Chondrocyte (in vitro differentiated cells): ENCODE measurements at places on chromosomes 1 and 21. TPM values are rescaled to one million over a fixed set of nuclear protein-coding genes. Genes with fewer than 3 reads are reported as not detected.

DNA sequence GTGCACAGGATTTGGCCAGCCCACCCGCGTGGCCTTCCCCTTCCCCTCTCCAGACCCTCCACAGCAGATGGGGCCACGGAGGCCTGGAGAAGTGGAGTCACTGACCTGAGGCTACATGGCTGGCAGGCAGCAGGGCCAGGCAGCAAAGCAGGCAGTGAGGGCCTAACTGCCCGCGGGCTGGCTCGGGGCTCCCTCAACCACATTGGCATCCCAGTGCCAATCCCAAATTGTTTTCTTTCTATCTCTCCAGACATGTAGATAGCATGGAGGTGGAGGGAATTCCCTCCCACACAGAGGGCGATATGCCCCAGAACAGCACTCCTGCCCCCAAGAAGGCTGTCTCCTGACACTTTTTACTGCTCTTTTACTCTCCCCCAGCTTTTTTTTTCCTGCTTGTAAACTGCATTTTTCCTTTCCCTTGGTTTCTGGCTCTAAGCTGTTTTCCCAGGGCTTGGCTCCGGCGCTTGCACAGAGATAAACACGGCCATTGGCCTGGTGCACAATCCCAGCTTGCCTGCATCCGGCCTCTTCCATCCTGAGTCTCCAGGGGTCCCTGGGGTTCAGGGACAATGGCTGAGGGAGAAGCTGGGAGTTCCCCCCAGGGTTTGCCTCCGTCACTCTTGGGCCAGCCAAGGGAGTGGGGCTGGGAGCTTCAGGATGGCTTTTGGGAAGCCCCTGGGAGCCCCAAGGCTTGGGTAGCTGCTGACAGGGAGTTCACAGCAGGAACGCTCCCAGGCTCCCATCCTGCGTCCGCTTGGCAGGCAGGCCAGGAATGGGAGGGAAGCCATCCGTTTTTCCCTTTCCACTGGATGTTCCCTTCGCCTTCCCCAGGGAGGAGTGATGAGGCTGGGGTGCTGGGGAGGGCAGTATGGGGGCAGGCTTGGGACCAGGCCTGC is 7.0 kb downstream of the EPHX1 start:
- peaks cover 60% of the 10 kb centered on the region for H3K4me1 ChIP-seq
- no peaks in the 10 kb centered on the region for H3K27me3 ChIP-seq
- H3K36me3 ChIP-seq = peaks cover under 1% of the 10 kb centered on the region
- no peak for DNase-seq

CD101 gene
- total RNA-seq = 0.79 to 1.4 TPM (median 1.0 TPM) in 3 replicates

DNA sequence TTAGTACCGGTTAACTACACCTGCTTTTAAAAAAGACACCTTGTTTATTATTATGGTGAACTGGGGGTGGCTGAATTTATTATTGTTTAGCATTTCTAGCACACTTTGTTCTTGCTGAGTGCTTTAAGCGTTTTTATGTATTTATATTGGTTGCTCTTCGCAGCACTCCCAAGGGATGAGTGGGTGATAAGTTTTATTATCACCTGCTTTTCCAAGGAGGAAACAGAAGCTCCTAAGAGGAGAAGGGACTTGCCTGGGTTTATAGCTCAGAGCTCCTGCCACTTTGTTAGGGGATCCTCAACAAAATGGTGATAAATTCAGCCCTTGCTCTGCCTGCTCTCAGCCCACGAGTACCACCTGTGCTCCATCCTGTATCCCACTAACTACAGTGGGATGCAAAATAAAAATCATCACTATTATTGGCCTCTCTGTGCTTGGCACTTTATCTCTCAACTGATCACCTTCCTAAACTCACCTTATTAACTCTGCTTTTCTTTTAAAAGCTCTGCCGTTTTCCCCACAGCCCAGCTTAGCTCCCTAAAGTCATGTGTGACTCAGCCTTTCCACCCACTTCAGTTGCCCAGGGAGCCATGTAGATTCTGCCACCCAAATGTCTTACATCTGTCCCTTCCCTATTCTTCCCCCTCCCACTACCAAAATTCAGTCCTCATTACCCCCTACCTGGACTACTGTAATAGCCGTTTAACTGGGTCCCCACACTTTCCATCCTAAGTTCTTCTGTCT is 44.5 kb downstream of the BCL9 start:
- no peak for DNase-seq
- H3K36me3 ChIP-seq = no peaks in the 10 kb centered on the region
- H3K27ac ChIP-seq = no peak overlapping the region
- H3K4me1 ChIP-seq = peaks cover 7% of the 10 kb centered on the region

DNA sequence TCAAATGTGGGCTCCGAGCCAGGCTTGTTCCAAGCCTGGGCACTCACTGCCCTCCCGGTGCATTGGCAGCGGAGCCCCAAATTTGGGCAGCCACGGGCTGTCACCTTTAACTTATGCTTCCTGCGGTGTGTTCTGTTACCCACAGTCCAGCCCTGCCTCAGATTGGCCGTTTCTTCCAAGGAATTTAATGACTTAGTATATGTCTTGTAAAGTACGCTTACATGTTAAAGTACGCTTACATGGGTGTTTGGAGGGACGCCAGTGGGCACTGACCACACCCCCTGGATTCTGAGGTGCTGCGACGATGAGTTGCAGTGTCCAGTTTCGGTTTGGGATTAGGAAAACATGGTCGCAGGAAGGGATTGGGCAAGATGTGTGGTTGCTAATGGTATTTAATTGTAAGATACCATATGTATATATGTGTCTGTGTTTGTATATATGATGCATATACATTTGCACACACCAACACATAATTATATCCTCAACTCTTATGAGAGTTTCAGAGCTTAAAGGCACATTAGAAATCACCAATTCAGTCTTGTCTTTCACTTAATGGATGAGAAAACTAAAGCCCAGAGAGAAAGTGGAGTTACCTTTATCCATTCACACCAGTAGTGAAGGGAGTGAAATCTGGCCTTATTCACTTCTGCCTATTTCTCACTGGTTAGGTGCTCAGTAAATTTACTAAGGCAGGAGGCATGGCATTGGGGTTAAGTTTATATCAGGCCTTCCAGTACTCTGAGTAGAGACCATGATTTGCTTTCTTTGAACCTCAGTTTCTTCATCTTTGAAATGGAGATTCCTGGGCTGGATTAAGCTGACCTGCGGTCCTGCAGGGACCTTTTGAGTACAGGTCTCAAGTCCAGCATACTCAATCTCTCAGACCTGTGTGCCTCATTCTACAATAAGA is 1.0 kb downstream of the SMYD2 start:
- H3K27ac ChIP-seq = peak overlapping the region; percentile 90
- DNase-seq = peak; percentile 65
- H3K4me1 ChIP-seq = peaks cover 57% of the 10 kb centered on the region
- peak overlapping the region; percentile 84 for H3K4me3 ChIP-seq
- no peaks in the 10 kb centered on the region for H3K27me3 ChIP-seq

CA6 gene
- not detected in 3 replicates for total RNA-seq

DNA sequence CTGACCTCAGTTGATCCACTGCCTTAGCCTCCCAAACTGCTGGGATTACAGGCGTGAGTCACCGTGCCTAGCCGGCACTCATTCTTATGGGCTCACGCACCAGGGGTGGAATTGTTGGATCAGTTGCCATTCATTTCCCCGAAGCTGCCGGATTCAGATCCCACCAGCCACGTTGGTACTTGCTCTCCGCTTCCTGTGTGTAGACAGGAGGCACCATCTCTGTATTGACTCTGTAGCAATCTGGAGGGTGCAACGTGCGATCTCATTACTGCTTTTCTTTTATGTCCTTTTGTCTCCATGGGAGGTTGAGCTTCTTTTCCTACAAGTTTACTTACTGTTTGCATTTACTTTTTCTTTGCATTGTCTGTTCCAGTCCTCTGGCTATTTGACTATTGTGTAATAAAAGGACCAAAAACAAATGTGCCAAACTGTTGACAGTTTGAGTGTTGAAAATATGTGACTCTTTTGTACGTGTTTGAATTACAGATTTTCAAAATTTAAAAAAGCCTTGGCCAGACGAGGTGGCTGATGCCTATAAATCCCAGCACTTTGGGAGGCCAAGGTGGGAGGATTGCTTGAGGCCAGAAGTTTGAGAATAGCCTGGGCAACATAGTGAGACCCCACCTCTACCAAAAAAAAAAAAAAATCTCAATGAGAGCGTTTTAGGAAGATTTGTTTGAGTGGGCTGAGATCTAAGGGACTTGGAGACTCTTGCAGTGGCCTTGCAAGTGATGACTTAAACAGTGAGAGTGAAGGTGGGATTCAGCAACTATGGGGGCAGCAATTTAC is 39.1 kb downstream of the SPSB1 start:
- peak overlapping the region; percentile 90 for H3K27ac ChIP-seq
- peak overlapping the region; percentile 10 for H3K4me3 ChIP-seq
- no peak for DNase-seq
- peaks cover 91% of the 10 kb centered on the region for H3K4me1 ChIP-seq

GRCh38 chr1:53593758-53594380 is 134.7 kb downstream of the DMRTB1 start:
- no peaks in the 10 kb centered on the region for H3K27me3 ChIP-seq
- H3K4me1 ChIP-seq = peaks cover 28% of the 10 kb centered on the region
- H3K4me3 ChIP-seq = no peak overlapping the region

CDC20 gene
- 14.4 to 16.9 TPM (median 14.5 TPM) in 3 replicates for total RNA-seq

FNBP1L gene
- 46.8 to 48.3 TPM (median 47.3 TPM) in 3 replicates for total RNA-seq
